ENCODE measurements at places on chromosomes 2 and 18.

- DNase-seq, result no peak
Observed at GRCh38 chr2:210873631-210874030, 317.2 kb downstream of the CPS1 start.

GRCh38 chr2:197294260-197294659 lies 16.3 kb downstream of the ANKRD44 start:
- no peak for DNase-seq

GRCh38 chr2:86623043-86623493 lies 597 bp downstream of the RNF103 start:
- no peak for DNase-seq

GRCh38 chr2:187118331-187119099 lies 269.5 kb upstream of the ZSWIM2 start:
- DNase-seq, result no peak

DNA sequence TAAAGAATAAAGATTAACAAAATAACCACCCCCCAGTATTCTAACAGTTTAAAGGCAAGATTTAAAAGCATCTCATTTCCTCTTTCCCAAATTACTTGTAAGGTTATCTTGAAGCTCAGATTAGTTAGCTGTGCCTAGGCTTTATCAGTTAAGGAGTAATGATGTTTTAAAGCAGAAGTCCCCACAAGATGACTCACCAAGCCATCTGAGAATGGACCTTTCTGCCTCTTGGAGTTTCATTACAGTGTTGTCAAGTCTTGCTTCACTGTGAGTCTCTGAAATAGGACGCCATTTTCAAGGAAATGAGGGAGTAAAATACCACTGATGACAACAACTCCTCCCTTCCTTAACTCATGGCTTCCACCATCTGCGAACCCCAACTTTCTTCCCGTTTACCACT lies 35.9 kb downstream of the ZNF385B start:
- no peak for DNase-seq

DNA sequence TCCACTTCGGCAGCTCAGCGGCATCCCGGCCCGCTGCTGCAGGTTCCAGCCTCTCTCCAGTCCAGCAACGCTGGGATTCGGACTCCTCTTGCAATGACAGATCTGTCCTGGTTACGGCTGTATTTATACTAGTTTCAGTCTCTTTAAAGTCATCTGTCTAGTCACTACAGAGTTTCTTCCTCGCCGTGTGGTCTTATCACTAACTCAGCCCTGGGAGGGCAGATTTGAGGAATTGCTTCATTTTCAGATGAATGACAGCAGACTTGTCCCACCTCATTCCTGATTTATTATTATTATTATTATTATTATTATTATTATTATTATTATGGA lies 2.2 kb downstream of the KLHL29 start:
- DNase-seq, result no peak

DNA sequence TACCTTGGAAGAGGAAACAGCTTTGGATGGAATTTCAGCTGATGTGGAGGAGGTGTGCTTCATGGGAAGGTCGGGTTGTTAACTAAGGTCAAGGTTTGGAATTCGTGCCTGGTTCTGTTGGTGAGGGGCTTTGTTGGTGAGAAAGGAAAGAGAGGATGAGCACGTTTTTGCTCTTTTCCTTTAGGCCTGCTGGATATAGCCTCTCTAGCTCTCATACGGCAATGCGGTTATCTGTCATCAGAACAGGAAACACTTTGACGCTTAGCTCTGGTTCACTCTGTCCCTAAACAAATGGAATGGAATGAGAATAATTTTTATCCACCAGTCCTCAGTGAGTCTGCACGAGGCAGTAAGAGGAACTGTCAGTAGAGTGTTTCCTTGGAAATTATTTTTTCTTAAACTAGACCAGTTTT lies 169.7 kb upstream of the NOSTRIN start:
- DNase-seq, result no peak

DNA sequence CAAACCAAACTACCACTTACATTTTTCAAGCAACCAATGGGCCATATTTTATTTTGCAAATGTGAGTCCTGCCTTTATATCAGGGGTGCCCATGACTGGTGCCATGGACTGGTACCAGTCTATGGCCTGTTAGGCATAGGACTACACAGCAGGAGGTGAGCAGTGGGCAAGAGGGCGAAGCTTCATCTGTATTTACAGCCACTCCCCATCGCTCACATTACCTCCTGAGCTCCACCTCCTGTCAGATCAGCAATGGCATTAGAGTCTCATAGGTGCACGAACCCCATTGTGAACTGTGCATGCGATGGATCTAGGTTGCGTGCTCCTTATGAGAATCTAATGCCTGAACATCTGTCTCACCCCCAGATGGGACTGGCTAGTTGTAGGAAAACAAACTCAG lies 53.6 kb downstream of the CCDC68 start:
- no peak for DNase-seq

DNA sequence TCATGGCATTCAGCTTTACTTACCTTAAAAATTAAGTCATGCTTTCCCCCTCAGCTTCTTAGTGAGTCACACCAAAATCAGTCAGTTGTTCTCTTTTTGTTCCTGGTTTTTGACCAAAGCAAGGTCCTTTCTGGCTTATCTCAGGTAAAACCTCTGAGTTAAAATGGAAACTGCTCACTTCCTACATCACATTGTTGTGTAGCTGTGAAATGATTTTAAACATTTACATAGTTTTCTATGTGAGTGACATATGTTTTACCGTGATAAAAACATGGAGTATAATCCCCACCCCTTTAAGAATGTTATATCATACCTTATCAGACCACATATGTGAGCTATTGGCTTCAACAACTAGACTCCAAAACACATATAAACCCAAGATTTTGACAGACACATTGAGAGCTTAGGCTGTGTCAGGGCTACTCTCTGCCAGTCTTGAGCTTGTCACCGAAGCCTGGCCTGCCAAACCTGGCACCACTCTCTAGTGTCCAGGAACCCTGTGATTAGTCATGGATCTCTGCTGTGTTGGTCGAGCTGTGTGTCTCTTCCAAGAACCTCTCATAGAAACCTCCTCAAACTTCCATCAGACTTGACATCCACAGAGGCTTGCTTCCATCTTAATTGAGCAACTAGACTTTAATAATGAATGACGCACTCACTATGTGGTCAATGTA lies 294.5 kb upstream of the FBXO11 start:
- DNase-seq, result no peak

GRCh38 chr18:3541549-3542386 lies 91.8 kb downstream of the TGIF1 start:
- no peak for DNase-seq

DNA sequence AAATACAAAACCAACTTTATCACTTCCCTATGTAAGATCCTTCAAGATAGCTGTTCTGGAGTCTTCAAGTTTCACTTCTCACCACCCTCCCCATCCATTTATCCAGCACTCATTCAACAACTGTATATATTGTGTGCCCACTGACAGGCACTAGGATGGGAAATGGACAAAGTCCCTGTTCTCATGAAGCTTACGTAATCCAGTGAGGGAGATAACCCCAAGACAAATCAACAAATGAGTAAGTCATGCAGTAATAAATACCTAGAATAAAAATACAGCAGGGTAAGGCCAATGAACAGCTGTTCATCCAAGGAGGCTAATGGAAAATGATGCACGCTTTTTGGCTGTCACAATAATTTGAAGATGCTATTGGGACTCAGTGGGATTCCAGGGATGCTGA lies 133.8 kb downstream of the MEMO1 start:
- no peak for DNase-seq

- DNase-seq, result no peak
Observed at GRCh38 chr2:168884975-168885374, 5.3 kb downstream of the SPC25 start.

DNA sequence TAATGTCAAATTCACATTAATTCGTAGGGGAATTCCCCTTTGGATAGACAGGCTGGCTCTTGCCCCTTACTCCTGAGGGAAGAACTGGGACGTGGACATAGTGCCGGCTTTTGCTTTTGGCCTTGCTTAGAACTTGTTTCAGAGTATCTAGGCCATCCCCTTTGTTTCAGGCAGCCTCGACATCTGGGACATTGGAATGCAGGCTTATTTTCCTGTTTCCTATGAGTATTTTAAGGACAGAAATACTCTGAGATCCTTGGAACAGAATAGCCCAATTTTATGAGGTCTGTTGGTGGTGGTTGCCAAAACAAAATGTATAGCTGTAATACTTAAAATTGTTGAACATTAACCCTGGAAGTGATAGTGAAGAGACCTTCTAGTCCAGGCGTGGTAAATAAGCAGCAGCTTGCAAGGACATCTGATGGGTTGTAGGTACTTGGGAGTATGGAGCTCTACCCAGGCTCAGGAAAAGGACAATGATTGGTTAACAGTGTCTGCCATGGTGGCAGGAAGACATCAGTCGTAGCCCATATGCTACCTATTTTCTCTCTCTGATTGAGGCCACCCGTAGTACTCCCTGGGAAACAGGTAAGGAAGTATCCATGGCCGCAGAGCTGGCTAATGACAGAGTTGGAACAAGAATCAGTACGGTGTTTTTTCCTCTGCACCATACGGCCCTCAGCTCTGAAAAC lies 112.4 kb downstream of the CDK15 start:
- no peak for DNase-seq

- DNase-seq, result no peak
Observed at GRCh38 chr2:213202011-213202410, 50.6 kb upstream of the IKZF2 start.

DNA sequence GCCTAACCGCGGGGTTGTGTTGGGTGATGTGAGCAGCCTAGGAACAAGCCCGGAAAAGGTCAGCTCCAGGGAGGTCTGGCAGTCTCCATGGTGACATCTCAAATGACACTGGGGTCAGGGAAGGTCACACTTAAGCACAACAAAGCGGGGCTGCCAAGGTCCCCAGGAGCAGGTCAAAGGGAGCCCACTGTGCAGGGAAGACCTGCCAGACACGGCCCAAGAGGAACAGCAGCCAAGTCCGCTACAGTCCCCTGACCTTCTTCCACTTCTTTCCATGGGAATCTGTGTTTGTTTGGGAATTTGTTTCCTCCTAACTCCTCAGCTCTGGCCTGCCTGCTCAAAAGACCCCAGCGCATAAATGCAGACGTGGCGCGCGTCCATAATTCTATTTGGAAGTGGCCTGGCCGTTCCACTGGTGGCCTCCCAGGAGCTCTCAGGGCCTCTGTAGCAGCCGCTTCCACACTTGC lies 232.1 kb upstream of the COPS8 start:
- no peak for DNase-seq

GRCh38 chr2:218569038-218569431 lies 396 bp downstream of the CNOT9 start:
- peak; percentile 26 for DNase-seq

DNA sequence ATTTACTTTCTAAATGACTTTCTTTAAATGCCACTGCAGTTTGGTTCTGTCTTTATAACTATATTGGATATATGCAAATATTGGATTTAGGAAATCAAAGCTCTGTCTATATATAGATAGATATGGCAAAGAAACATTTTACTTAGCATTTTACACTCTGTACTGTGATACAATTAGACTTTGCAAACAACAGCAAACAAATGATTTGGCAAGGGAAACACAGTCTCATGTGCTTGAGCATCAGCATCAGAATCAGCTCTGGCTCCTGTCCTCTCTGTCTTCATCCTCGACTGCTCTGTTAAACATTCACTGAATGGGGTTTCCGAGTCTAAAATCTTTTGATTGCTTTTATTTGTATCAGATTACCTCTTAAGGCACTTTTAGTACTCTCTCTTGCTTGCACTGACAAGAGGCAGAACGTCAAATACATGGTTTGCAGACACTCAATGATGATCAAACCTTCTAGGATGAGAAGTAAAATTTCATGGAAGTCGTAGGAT lies 176.8 kb upstream of the LRP1B start:
- DNase-seq, result no peak

GRCh38 chr18:57561728-57562423 lies 24.6 kb downstream of the FECH start:
- no peak for DNase-seq

- no peak for DNase-seq
Observed at GRCh38 chr2:120443946-120444345, 98.0 kb downstream of the INHBB start.

- no peak for DNase-seq
Observed at GRCh38 chr2:138898855-138899254, 118.7 kb upstream of the NXPH2 start.

- DNase-seq, result no peak
Observed at GRCh38 chr2:99198103-99198841, 17.3 kb downstream of the MRPL30 start.

- DNase-seq, result no peak
Observed at GRCh38 chr2:8329660-8330622, 351.9 kb upstream of the ID2 start.

DNA sequence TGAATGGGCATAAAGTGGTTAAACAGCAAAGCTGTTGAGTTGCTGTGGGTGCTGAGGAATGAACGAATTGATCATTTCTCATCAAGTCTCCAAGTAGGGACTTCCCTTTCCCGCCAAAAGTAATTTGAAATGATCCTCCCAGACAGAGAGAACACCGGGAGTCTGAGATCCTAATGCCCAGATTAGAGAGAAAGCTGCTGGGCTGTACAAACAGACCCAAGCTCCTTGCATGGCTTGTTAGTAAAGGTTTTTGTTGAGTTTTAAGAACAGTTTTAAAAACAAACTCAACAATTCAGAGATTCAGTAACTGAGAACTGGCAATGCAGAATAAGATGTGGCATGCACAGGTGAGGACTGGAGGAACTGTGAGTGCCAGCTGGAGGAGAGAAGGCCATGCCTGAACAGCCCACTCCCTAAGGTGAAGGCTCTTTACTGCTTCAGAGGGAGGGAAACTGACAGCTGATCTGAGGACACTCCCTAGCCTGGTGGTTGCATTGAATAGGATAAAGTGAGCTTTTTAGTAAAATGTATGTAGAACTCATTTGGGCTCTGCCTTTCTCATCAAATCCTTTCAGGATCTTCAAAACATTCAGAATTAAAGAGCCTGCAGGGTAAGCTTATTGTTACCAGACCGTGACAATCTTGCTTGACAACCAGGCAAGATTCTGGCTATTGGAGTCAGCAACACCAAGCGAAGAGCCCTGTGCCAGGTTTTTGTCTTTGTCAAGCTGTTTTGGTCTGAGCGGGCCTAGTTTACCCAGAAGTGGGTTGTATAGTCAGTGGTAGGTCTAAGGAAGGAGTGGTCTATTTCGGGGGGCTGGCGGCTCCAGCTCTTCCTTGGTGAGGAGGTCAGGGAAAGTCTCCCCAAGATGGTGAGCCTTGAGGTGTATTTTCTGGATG lies 63.2 kb upstream of the IGFBP5 start:
- DNase-seq, result no peak

DNA sequence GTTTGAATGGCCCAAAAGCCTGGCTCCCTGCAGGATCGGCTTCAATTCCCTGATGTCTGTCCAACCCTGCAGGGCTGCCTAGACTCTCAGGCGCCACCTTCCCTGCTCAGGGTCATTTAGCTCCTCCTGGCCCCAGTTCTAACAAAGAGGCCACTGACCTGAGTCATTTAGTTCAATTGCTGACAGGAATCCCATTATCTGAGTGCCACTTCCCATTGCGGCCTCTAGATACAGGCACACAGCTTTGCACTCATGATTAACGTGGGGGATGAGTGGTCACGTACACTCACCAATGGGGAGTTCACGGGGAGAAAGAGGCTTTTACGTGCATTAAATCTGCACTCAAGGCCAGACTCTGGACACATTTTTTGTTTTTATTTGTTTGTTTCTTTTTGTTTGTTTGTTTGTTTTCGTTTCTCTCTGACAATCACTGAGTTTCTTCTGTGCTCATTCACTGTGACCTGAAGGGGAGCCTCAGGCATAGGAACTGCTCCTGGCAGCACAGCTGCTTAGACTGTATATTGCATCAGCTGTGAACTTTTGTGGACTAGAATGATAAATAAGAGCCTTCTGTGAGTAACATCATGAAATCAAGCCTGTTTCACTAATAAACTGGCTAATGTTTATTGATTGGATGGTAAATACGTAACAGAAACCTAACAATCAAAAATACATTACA lies 118.9 kb upstream of the CTNNA2 start:
- no peak for DNase-seq

- no peak for DNase-seq
Observed at GRCh38 chr2:62099050-62099449, 96.9 kb upstream of the B3GNT2 start.
